AG08395 (cell line): ENCODE measurements at places on chromosomes 5 and 9.

- peak; percentile 71 for DNase-seq
Measured at GRCh38 chr5:149114403-149115312, 26.6 kb upstream of the ABLIM3 start.

- DNase-seq: no peak
Measured at GRCh38 chr5:81371354-81371876, 22.5 kb downstream of the ACOT12 start.

DNA sequence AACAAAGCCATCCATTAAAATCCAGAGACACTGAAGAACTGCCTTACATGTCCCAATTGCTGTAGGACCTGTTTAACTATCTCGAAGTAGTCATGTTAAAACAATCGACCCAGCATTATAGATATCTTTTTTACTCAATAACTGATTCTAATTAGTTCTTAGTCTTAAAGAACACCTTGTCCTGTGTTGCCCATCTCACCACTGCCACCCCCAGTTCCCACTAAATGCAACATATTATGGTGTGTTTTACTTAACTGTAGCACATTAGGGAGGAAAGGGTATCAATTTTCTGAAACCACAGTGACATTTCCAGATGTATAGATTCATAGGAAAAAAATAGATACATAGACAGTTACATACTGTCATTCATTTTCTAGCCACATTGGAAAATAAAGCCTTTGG is 221.2 kb downstream of the MEF2C start:
- DNase-seq: no peak

GRCh38 chr5:42870882-42871418 is 59.3 kb upstream of the SELENOP start:
- no peak for DNase-seq

DNA sequence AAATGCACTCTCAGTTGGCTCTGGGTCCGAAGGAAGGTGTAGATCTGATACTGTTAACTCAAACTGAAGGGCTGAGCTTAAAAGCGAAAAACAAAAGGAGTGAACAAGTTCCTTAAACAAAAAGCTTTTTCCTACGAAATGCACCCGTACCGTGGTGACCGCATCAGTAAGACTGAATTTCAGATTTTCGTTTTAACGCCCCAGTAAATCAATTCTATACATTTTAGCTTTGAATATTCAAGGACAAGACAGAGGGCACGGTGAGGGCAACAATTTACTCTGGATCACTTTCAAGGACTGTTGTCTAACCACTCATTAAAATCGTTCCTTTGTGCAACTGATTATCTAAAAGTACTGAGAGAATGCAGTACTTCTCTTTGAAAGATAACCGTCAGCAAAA is 1.9 kb downstream of the HOMER1 start:
- DNase-seq: no peak

DNA sequence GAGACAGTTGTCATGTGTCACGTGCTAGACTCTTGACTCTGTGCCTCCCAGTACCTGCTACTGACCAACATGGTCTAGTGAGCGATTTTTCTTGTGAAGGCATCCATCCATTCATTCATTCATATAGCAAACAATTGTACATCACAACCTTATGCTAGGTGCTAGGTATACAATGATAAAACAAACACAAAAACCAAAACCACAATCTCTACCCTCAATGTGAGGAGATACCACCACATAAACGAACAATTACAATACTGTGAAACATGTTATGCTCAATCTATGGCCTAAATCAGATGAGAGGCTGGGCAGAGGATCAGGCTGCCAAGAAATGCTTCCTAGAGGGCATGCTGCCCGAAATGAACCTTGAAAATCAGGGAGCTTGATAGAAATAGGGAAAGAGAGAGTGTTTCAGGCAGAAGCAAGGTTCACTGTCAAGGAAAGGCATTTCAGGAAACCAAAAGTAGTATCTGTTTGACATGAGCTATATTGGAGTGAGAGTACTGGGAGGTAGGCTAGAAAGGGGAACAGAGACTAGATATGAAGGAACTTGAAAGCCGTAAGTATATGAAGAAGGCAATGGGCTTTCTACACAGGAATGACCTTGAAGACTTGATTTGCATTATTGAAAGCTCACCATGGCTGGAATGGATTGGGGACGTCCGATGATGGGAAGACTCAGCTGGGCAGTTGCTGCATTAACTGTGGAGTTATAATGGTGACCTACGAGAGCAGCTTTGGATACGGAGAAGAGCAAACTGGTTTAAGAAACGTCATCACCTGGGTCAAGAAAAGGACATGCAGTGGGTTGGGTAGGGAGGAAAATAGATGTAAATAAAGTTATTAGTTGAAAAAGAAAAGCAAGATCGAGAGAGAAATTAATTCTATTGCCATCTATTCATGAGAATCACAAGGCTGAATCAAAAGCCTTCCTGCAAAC is 90.1 kb downstream of the THBS4 start:
- no peak for DNase-seq

DNA sequence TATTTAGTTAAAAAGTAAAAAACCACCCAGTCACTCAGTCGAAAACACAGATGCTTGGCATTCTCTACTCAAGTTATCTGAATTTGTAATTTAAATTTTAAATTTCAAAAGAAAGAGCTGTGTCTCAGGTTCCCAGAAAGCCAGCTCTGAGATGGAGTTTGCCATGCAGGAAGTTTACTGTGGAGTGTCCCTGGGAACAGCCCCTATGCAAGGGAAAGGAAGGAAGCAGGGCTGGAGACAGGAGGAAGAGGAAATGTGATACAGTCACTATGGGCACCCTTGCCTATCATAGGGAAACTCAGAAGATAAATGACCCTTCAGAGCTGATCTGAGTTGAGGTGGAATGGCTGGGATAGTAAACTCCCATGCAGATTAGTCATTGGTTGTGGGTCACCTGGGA is 408.8 kb upstream of the ACTBL2 start:
- no peak for DNase-seq

DNA sequence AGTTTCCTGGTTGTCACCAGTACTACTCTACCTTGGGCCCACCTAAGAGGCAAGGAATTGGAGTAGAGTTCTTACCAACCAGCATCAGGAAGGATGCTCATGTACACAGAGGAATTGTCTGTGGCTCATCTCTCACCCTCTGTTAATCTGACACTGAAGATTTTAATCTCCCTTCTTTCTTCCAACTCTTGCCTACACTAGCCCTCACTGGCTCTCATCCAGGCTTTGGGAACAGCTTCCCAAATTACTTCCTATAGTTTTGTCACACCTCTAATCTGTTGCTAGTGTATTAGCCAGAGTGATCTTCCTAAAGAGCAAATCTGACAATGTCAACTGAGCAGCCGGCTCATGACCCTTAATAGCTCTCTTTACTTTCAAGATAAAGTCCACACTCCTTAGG is 218.7 kb upstream of the TRIM32 start:
- DNase-seq: no peak

DNA sequence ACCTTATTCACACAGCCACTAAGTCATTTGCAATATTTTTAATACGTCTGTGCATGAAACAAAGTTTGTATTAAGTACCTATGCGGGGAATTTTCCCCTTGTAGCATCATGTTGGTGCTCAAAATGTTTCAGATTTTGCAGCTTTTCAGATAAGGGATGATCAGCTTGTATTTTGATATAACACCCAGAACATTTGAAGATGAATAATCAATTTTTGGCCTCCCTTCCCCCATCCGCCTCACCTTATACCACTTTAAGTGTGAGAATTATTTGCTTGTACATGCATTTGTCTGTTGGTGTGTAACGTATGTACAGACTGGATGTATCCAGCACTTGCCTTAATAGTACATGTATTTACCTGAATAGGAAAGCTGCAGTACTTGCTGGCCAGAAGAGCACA is 1.7 kb downstream of the JAK2 start:
- no peak for DNase-seq

DNA sequence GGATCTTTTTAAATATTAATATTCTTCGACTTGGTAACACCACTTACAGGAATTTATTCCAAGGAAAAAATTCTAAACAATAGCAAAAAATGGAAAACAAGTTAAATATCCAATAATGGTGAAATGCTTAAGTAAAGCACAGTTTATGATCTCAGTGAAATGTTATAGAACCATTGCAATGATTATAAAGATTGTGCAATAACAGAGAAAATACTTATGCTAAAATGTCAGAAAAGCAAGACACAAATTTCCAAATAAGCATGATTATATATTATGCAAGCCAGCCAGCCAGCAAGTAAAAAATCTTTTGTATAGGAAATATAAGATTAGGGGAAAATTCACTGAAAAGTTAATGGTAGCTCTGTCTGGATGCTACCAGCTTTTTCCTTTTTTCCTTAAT is 102.7 kb upstream of the EFNA5 start:
- DNase-seq: no peak

GRCh38 chr9:126335837-126336735 is 9.5 kb downstream of the MVB12B start:
- DNase-seq: no peak

- DNase-seq: no peak
Measured at GRCh38 chr5:132438917-132439316, 51.7 kb downstream of the IRF1 start.
